CD8-positive, alpha-beta memory T cell (primary cell): ENCODE measurements at places on chromosomes 5 and 9.
A peak's percentile ranks its signal among the peaks of the same experiment; 100 is the strongest.

GRCh38 chr5:159475026-159475425 is 144.7 kb upstream of the IL12B start:
- no peak for DNase-seq

- no peak for DNase-seq
Measured at GRCh38 chr9:4927701-4928100, 57.4 kb upstream of the JAK2 start.

GRCh38 chr5:32482193-32482592 is 37.7 kb upstream of the ZFR start:
- no peak for DNase-seq

GRCh38 chr9:125674981-125675973 is 31.7 kb downstream of the MAPKAP1 start:
- DNase-seq = no peak

GRCh38 chr5:96509721-96510350 is 76.8 kb upstream of the PCSK1 start:
- no peak for DNase-seq

DNA sequence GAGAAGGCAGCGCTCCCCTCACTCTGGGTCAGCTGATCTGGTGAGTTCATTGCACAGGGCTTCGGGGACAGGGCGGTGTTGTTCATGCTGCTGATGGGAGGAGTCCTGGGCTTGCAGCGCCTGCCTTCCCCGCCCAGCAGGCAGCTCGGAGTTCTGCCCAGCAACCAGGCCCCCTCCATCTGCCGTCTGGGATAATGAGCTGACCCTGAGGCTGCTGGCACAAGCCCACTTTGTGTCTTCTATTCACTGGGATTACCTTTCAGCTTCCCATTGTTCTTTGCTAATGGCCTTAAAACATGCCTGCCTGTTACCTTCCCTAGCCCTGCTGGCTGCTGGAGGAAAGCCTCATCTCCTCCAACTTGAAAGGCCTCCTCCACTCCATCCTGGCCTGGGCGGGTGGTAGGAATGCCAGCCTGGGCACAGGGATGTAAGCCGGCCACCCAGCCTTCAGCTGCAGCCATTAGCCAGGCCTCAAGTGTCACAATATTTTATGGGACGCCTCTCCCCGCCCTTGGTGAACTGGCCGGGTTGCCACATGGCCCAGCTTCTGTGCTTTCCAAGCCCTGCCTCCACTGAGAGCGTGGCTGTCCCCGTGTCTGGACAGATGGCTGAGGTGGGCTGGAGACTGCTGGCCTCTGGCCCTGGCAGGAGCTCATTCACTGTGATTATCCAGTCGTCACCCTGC is 70.4 kb downstream of the GADD45G start:
- no peak for DNase-seq

- peak; percentile 1 for DNase-seq
Measured at GRCh38 chr5:57650360-57651069, 167.9 kb upstream of the ACTBL2 start.

GRCh38 chr5:179800071-179800695 is 6.4 kb downstream of the LTC4S start:
- no peak for DNase-seq

- no peak for DNase-seq
Measured at GRCh38 chr5:154196955-154197652, 6.6 kb downstream of the GALNT10 start.

DNA sequence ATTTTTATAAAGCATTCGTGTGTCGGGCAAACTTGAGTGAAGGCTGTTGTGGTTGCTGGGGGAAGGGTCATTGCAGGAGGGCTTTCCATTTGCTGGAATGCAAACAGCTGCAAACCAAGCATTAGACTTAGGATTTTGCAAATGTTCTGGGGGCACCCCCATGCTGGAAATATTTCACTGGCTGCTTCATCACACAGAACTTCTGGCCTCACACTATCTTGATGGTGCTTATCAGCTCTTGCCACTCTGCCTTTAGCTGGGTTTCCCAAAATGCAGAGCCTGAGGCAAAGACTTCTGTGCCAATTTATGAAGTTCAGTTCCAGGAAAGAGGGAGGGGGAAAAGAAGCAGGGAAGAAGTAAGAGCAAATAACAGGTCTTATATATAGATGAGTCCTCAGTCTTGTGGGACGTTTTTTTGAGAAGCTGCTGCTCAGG is 8.6 kb upstream of the COL15A1 start:
- DNase-seq = no peak

DNA sequence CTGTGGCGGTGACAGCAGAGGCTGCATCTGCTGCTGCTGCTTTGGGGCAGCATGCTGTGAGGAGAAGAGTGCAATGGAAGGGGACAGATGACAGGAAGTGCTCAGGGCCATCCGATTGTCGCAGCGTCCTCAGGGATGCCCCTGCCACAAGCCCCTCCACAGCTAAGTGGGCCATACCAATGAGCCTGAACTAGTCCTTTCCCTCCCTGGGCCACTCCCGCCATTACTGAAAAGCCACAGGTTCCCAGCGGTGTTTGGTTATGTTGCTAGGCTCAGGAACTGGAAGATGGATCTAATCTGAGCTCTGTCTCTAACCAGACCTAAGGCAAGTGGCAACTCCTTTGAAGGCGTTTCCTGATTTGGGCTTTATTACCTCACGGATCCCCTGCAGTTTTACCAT is 109.2 kb downstream of the GAPVD1 start:
- DNase-seq = no peak

DNA sequence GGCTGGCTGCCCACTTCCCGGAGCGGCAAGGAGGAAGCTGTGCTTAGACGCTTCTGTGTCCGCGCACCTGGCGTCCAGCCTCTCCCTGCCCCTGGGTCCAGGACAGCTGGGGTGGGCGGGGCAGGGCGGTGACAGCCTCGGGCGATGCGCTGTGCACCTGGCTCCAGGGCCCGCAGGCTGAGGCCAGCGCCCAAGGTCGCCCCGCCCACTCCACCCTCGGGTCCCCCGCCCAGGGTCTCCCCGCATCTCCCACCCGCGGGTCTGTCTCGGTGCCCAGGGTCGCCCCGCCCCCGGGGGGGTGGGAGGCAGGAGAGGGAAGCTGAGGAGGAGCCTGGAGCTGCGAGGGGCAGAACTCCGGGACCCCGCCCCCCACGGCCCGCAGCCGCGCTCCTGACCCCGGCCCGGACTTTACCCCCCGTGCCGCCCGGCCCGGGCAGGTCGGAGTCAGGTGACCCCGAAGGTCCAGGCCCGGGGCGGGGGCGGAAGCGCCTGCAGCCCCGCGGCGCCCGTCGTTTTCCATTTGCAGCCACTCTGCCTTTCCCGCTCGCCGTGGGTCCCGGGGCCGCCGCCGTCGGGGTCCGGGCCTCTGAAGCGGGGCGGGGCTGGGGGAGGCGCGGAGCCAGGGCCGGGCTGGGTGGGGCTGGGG is at the start of gene ENTPD8:
ENTPD8 (minus strand) TSS at position 69 of the 646 bp plus-strand sequence. CDS start 3,072 bp downstream, outside the sequence.
- no peak for DNase-seq

DNA sequence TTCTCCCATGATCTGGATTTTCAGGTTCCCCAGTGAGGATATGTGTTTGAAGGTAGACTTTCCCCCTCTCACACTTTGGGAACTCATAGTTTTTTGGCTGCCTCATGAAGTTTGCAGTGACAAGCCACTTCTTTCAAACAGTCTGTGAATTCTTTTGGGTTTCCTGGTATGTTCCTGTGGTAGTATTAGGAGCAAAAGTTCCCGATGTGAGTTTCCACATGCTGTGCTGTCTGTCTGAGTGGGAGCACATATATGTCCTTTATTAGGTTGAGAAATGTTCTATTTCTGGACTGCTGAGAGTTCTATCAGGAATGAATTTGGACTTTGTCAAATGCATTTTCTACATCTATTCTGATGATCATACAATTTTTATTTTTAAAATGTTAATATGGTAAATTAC is 273.2 kb upstream of the TARS1 start:
- no peak for DNase-seq

DNA sequence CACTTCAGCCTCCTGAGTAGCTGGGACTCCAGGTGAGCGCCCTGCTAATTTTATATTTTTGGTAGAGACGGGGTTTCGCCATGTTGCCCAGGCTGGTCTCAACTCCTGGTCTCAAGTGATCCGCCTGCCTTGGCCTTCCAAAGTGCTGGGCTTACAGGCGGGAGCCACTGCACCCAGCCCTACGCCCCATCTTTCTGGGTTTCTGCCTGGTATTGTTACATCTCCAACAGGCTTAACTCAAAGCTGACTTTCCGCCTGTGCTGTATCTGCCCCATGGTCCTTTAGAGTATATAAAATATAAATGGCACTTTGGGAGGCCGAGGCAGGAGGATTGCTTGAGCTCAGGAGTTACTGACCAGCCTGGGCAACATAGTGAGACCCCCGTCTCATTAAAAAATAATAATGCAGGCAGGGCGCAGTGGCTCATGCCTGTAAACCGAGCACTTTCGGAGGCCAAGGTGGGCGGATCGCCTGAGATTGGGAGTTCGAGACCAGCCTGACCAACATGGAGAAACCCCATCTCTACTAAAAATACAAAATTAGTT is 36.5 kb upstream of the GLDC start:
- no peak for DNase-seq

GRCh38 chr5:59766427-59767210 is 126.9 kb downstream of the PDE4D start:
- no peak for DNase-seq

GRCh38 chr5:74889523-74890105 is 23.4 kb upstream of the FAM169A start:
- DNase-seq = no peak
